ENCODE measurements at places on chromosomes 5 and 9.

GRCh38 chr5:44714871-44715561, 93.7 kb upstream of the MRPS30 start:
- DNase-seq: peak; percentile 2

GRCh38 chr5:108148715-108149139, 233.2 kb downstream of the FBXL17 start:
- no peak for DNase-seq

DNA sequence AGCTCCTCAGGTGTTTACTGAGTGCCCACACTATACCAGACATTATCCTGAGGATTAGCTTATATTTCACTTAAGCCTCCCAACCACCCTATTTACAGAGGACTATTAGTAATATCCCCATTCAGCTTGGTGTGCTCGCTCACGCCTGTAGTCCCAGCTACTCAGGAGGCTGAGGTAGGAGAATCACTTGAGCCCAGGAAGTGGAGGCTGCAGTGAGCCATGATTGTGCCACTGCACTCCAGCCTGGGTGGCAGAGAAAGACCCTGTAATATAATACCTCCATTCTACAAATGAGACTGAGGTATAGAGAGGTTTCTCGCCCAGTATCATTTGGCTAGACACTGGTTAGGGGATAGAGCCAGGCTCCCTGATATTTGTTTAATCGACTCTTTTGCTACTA, 18.0 kb upstream of the MATR3 start:
- no peak for DNase-seq

DNA sequence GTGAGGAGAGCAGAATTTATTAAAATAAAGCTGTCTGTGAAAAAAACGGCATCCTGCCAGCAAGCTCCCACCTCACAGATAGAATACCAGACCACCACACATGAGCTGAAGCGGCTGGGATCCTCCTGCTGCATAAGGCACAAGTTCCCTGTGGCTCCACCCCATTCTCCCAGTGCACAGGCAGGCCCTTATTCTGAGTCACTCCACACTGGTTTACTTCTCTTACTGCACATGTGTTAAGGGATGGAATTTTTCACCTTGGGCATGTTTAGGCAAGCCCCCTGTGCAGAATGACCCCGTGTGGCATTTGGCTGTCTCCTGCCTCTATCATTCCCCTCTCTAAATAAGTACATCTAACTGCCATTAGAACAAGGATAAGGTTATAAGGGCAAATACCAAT, 115.0 kb upstream of the ELAVL2 start:
- no peak for DNase-seq

GRCh38 chr9:81535542-81536241, 153.7 kb downstream of the TLE1 start:
- DNase-seq: peak; percentile 78

DNA sequence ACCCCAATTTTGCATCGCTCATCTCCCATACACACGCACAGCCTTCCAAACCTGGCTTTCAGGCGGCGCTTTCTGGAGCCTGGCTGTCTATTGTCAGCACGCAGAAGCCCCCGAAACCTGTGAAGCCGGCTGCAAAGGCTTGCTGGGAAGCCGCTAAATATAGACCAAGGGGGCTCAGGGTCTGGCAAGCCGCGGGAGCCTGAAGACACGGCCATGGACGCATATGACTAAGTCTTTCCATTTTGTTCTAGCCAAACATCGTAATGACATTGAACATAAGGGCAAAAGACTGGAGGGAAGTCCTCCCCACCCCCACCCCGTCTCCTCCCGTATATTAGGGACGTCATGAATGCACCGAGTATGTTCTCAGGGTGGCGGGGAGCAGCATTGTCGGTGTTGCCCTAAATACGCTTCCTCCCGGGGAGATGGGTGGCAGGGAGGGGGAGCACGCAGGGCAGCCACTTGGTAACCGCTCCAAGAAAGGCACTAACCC, 1.1 kb downstream of the CTNND2 start:
- peak; percentile 85 for DNase-seq

DNA sequence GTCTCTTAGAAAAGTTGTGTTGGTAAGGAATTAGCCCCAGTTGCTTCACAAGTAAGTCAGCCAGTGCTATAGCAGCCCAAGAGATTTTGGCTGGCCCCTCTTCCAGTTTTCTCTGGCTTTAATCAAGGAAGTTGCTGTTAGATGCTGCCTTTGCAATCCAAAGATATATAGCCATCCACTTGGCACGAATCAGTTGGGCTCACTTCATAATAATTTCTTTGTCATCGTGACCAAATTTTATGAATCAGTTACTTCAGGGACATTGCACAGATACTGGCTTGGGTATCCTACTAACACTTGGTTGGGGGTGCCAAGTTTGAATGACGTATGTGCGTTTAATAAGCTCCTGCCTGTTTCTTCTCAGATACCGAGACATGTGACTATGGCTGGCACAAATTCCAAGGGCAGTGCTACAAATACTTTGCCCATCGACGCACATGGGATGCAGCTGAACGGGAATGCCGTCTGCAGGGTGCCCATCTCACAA, 81.5 kb downstream of the VCAN start:
- no peak for DNase-seq

DNA sequence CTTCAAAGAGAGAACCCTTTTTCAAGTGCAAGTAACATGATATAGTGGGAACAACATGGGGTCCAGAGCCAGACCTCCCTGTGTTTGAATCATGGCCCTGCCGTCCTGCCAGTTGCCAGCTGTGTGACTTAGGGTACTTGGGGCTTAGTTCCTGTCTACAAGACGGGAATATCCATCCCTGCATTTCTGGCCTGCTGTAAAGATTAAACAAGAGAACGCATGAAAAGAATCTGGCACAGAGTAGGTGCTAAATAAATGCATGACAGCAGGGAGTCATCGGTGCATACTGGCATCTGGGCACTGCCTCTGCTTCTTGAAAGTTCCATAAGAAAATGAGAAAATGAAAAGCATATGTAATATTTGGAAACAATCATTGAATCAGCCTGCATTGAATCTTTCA, 77.8 kb upstream of the PRRC1 start:
- DNase-seq: peak; percentile 90

DNA sequence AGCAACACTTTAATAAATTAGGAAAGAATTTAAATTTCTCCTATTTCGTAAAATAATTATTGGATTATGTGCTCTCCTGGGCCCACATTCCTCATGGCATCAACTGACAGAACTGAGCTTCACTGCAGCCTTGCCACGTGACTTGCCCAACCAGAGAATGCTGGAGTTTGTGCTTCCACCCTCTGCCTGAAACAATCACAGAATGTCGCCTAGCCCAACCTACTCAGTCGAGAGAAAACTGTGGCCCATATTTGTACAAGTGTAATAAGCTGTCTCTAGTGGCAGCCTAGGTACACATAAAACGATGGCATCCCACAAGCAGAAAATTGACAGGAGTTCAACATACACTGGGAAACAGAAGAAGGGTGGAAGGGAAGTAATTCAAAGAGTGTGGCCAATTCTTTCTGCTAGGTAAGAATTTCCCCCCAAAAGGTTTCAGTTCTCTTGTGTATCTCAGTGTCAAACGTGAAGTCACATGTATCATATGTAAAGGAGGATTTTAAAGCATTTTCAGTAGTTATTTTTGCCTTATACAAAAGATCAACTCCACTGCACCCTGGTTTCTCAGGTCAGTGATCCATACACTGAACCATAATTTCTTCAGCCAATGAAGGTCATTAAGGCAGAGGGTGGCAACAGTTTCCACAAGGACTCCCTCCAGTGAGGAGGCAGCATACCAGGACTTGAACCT, 41.7 kb downstream of the ZNF608 start:
- DNase-seq: no peak
